Cortex of kidney (tissue), 1 donor: ENCODE measurements at places on chromosomes 4 and X.

DNA sequence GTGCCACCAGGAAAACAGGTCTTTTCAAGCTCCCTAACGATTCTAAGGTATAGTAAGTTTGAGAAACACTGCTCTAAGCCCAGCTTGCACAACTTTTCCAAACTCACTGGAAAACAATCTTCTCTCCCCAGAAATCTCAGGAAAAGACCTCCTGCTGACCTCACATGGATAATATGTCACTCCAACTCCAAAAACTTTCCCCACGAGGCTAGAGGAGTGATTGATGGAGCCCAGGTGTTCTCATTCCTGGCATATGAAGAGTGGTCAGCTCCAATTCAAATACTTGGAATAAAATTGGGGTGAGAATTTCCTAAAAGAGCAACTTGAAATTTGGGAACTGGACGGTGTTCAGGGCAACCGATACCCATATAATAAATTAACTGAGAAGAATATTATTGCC is 299.9 kb downstream of the PPP4R3C start:
- no peak for DNase-seq

- DNase-seq = no peak
Measured at GRCh38 chrX:63959975-63960374, 175.0 kb upstream of the ARHGEF9 start.

DNA sequence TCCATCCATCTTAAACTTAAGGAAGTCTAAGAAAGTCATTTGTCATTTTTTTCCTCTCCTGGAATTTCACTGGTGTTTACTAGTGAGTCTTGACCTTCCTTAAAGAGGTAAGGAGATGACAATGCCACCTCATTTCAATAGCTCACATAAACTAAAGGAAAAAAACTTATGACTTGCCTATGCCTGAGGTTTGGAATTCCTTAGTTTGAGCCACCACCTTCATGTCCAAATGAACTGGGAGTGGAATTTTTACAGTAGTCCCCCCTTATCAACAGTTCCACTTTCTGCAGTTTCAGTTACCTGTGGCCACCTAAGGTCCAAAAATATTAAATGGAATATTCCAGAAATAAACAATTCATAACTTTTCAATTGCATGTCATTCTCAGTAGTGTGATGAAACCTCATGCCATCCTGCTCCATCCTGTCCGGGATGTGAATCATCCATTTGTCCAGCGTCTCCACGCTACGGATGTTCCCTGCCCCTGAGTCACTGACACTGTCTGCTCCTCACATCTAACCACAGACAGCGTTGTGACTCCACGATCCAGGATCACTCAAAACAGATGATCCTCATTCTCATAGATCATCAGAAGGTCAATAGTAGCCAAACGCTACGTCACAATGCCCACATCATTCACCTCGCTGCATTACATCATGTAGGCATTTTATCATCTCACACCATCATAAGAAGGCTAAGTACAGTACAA is 177.4 kb downstream of the SH3KBP1 start:
- no peak for DNase-seq

DNA sequence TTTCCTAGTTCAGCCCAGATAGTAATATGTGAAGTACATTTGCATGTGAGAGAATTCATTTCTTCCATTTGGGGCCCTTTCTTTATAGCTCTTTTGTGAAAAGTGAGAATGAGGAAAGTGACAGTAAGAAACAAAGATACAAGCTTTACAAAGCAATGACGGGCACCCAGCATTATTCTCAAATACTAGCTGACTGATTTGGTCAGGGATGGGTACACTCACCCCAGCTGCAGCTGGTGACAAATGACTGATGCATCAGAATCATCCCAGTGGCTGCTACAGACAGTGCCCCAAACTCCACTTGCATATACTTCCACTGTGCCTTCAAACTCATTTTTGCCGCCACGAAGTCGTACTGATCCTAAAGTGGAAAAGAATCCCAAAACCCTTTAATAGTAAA is 14.8 kb downstream of the PRSS12 start:
- DNase-seq = no peak

- DNase-seq = no peak
Measured at GRCh38 chr4:2939383-2940243, 23.6 kb downstream of the NOP14 start.

- no peak for DNase-seq
Measured at GRCh38 chr4:88728146-88728545, 30.5 kb upstream of the NAP1L5 start.

GRCh38 chr4:76729460-76729859 is 168.5 kb downstream of the SOWAHB start:
- no peak for DNase-seq

- DNase-seq = no peak
Measured at GRCh38 chr4:79083406-79084010, 144.3 kb upstream of the PAQR3 start.

DNA sequence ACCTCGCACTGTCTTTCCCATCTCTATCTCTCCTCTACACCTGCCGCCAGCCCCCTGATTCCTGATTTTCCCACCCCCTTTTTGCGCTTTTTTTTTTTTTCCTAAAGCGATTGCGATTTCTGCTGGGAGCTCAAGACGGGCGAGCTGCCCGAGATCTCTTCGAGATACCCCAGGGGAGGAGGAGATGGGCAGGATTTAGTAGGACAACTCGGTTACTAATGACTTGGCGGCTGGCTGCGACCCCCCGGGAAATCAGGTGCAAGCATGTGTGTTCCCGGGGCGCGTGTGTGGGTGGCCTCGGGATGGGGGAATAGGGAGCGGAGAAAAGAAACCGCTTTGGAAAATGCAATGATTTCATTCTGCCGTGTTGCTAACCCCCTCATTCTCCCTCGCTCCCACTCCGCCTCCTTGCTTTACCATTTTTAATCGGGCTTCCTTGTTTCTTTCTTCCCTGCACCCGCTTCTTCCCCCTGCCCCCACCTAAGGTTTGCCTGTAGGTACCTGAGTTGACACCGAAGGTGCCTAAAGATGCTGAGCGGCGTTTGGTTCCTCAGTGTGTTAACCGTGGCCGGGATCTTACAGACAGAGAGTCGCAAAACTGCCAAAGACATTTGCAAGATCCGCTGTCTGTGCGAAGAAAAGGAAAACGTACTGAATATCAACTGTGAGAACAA is 4.4 kb downstream of the SLITRK2 start:
- no peak for DNase-seq

GRCh38 chrX:68492583-68492982 is 6.3 kb upstream of the YIPF6 start:
- no peak for DNase-seq

GRCh38 chrX:47706575-47706974 is 47.6 kb upstream of the UXT start:
- no peak for DNase-seq

GRCh38 chr4:10158333-10158942 is 41.8 kb upstream of the WDR1 start:
- DNase-seq = no peak

DNA sequence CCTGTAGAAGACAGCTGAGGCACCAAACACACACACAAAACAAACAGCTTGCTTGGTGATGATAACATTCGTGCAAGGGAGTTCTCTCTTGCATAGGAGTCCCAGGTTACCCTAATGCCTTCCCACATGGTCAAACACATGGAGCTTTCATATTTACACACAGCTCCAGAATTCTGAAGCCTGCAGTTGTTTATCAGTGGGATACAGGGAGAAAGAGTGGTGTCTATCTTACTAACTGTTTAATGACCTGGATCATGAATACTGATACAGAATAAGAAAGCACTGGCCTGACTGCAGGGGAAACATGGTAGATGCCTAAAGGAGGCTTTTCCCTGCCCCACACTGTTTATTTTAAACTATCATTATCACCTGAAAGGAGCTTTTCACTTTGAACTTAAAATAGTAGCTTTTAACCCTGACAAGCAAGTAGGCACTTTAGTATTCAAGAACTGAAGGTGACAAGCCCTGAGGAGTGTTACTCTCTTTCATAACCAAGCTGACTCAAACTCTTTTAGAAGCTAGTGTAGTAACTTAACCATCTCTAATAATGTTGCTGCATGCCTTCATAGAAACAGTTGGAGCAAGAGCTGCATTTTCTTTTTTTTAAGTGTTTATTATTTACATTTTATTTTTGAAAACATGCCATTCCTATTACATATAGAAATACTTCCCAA is 15.6 kb downstream of the TET2 start:
- no peak for DNase-seq

DNA sequence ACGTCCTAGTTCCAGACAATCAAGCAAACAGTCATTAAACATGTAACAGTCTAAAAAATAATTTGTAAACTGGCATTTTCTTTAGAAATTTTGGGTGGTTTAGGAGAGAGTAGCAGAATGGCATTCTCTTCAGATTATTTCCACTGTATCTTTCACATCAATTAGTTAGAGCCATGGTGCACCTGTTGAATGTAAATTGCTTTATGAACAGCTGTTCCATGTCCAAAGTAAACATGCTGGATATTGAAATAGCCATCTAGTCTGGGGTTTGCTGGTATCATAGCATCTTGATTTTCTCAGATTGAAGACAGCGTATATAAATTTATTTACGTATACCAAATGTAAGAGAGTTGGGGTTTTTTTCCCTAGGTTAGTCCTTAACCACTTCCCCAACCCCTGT is 143.6 kb downstream of the RCHY1 start:
- no peak for DNase-seq

DNA sequence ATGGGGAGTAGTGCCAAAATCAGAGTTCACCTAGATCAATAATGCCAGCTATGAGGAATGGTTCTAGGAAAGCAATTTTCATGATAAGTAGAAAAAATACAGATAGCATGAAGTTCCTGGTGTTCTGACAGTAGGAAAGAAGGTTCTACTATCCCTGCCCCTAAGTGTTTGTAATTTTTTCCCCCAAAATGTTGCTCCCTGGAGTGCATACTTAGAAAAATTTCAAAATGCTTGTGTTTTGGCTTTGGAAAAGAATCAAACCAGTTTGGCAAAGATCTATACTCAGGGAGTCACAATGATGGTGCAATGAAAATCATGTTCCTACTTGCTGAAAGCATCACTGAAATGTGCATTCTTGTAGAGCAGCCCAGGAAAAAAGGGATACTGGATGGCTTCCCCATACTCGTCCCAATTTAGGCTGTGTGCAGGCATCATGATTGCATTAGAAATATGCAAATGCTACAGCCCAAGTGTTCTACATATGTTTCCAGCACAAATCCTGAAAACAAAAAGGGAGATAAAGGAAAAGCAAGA is 74.7 kb downstream of the LPAR4 start:
- no peak for DNase-seq

DNA sequence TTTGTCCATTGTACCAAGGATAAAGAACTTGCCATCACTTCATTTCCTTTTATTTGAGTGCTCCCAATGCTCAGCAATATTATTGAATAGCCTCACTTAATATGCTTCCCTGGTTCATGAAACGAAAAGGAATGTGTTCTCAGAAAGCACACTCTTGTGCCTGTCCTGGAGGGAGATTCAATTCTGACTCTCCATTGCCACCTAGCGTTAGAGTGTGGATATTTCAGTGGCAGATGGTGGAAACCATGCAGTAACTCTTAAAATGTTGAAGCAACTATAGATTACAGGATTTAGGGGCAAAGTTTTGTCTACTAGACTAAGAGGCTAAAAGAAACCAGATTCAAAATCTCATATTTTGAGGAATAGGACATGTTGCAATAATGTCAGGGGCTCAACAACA is 36.0 kb downstream of the GAB3 start:
- DNase-seq = no peak

DNA sequence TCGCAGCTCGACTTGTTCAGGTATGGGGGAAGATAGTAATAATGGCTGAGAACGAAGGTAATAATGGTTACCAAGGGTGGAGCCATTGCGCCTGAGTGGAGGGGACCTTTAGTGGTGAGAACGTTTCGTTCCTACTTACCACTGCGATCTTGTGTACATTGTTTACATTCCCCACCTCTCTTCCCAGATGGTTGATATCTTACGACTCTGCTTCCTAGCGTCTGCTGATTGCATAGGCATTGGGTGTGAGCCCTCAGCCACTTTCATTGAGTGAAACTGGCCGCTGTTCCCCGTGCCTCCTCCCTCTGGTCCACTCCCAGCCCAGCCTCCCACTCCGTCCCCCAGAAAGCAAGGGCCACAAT is 850 bp downstream of the IGBP1 start:
- no peak for DNase-seq

DNA sequence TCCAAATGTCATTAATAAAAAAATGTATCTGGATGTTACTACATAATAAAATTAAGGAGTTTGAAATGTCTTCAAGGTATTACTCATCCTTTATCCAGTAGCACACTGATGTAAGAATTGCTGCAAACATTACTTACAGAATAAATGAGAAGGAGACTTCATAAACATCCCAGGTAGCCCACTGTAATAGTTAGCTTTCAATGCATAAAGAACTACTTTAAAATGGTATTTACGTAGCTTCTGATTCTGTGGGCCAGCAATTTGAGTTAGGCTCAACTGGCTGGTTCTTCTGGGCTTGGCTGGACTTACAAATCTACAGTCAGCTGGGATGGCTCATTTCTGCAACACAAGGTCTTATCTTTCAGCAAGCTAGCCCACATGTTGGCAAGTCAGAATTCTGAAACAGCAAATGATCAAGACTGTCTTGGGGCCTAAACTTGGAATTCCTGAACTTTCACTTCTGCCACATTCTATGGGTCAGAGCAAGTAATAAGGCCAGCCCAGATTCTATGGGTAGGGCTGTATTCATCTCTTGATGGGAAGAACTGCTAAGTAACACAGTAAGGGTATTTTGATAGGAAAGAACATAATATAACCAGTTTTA is 522.5 kb downstream of the IQCM start:
- DNase-seq = no peak

DNA sequence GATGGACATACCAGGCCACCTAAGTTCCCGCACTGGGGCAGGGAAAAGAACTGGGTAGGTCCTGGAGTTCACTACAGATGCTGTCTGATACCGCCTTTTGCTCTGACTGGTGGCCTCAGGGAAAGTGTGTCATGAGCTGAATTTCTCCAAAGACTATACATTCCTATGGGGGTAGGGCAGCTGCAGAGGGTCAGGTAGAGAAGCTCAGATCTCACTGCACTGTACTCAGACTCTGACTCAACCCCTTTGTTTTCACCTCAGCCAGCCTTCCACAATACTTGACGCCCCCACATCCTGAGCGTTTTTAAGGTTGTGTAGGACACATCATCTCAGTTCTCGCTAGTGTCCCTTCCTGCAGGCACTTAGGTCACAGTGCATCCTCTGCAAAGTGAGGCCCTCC is 7.8 kb downstream of the GATB start:
- DNase-seq = no peak
